ENCODE measurements at places on chromosomes 1 and 21.

GRCh38 chr1:11295905-11296304 is 22.9 kb downstream of the UBIAD1 start:
- no peak for DNase-seq

DNA sequence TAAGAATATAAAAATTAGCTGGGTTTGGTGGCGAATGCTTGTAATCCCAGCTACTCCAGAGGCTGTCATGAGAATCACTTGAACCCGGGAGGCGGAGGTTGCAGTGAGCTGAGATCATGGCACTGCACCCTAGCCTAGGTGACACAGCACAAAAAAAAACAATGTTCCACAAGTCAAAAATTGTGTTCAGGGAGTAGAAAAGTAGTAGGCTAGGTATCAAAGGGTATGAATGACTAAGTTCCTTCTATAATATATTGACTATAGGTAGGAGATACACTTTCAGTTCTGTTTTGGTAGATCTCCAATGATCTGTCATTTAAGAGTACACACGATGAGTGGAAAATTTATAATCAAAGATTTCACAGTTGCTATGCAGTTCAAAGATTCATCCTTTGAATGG is 16.7 kb downstream of the USP48 start:
- no peak for DNase-seq

DNA sequence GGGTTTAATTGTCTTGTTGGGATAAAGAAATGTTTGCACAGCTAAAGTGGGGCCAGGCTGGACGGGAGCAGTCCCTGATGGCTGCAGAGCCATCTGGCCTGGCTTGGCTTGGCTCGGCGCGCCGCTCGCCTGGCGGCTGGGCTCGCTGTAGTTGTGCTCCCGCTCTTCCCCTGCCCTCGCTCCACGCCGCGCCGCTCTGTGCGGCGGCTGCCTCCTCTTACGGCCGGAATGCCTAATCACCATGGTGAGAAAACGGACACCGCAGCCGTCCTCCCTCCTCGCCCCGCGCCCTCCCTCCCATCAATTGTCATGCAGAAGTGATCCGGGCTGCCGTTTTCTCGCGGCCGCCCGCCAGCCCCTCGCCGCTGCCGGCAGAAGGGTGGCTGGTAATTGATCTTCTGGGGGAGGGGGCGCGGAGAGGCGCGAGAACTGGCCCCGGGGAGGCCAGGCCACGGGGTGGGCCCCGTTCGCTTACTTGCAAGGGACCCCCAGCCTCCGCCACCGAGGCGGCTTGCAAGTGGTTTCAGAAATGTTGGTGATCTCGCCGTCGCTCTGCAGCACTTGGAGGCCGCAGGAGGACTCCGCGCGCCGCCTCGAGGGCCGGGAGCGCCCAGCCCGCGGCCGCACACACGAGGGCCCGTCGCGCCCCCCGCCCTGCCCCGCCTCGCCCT is 12.4 kb downstream of the RNF220 start:
- DNase-seq = no peak

- no peak for DNase-seq
Measured at GRCh38 chr1:113793878-113794834, 18.1 kb downstream of the RSBN1 start.

DNA sequence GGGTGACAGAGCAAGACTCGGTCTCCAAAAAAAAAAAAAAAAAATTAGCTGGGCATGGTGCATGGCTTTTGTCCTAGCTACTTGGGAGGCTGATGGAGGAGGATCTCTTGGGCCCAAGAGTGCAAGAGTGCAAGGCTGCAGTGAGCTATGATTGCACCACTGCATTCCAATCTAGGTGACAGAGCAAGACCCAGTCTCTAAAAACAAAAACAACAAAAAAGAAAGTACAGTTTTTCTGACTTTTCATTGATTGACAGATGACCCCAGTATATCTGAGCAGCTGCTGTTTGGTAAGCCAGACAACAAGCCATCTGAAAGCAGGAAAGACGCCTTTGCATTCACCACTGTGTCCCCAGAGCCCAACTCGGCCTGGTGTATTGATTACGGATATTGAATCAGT is 10.9 kb upstream of the DPT start:
- no peak for DNase-seq

DNA sequence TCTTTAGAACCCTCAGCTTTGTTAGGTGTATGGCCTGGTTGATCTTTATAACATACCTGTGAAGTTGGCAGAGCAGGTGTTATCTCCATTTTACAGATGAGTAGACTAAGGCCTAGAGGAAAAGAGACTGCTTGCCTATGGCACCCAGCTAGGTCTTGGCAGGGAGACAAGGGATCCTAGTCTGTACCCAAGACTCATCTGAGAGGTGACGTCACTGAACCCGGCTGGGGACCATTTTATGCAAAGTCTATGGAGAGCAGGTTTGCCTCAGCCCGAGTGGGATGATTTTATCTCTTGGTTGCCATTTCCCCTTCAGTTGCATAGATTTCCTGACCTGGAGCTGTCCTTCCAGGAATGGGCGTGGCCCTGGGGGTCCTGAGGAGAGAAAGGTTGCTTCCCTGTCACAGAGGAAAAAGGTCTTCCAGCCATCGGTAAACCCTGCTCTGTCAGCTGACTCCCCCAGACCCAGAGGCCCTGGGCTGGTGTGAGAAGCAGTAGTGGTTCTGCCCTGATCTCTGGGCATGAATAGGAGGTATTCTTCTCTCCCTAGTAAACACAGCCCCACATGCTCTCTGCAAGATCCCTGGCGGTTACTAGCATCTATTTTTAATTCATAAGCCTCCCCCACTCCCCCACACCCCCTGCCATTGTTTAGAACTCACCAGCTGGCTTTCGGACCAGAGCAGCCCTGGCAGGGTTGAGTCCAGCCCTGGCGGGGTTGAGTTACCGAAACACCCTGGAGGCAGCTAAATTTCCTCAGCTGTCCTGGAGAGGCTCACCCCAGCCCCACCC is 19.6 kb downstream of the TMCC2 start:
- DNase-seq = no peak

GRCh38 chr1:32199717-32200072 is 700 bp upstream of the CCDC28B start:
- DNase-seq = no peak

- DNase-seq = no peak
Measured at GRCh38 chr1:17873007-17873675, 118.0 kb downstream of the ACTL8 start.

- no peak for DNase-seq
Measured at GRCh38 chr1:60073605-60074278, at the start of gene C1orf87. Gene C1orf87, minus strand, starts transcription at chr1:60073770. Its CDS starts 1,127 bp downstream, at chr1:60072643.

- no peak for DNase-seq
Measured at GRCh38 chr1:171772312-171772711, 9.1 kb upstream of the METTL13 start.

- DNase-seq = no peak
Measured at GRCh38 chr1:37704966-37705365, 12.7 kb downstream of the CDCA8 start.

- no peak for DNase-seq
Measured at GRCh38 chr1:45863218-45863617, 59.8 kb downstream of the MAST2 start.

DNA sequence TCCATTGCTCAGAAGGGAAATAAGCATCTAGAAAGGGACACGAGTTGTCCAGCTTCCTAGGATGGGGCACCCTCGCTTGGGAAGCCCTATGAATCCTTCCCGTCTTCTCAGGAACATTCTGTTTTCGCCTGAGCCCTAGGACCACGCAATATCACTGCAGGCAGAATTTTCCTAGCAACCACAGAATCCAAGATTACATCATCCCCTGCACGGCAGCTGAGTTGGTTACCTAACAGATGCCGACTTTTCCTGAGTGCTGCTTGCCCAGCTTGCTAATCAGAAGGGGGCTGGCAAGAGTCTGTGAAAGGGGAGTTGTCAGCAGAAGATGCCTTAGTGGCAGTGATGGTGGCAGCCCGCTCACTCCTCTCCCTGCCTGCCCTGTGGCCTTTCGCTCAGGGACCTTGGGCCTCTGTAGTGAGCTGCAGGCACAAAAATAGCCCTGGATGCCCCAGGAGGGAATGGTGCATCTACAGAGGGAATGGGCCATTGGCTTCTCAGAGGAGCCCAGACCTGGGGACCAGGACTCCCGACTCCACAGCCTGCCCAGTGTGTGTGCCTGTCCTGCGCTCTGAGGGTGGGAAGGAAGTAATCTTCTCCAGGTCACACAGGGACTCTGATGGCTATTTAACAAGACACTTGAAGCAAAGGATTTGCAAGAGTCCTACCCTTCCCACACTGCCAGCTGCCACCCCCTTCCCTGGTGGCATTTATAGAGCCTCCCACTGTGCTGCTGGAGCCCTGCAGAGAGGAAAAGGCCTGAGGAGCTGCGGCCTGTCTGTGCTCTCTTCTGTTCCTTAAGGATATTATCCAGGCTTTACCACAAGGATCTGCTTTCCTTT is 28.9 kb upstream of the CLSTN1 start:
- no peak for DNase-seq

GRCh38 chr1:71498542-71498941 is 417.7 kb upstream of the ZRANB2 start:
- DNase-seq = no peak

DNA sequence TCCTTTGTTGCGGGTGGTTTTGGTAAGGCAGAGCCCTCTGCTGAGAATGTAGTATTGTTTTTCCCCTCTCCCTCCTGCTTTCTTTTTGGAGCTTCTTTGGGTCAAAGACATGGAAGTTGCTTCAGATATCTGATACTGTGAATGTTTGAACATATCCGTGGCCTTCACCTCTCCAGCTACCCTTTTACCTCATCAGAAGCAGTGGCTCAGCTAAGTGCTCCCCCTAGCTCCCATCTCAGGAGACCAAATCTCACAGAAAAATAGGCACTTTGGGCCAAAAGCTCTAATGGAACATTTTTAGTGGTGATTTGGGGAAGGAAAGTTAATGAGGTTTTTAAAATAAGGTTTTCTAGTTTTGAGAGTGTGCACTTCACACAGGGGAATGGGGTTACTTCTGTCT is 6.3 kb downstream of the TMEM200B start:
- no peak for DNase-seq

- DNase-seq = no peak
Measured at GRCh38 chr1:64175639-64176038, 27.8 kb upstream of the UBE2U start.

DNA sequence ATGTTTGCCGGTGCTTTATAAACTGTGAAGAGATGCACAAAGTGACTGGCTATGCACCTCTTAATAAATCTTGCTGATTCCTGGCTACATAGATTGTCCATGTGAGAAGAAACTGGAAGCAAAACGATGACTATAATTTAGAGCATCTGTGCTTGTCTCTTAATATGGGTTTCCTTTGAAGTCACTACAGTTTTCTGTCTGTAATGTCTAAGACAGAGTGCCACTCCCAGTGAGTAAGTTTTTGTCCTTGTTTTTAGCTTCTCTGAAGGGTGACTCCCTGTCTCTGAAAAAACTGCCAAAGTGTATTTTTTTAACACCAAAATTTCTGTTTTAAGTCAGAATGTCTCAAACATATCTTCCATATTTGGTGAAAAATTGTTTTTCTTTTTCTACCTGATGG is 175.1 kb downstream of the FASLG start:
- DNase-seq = no peak

- no peak for DNase-seq
Measured at GRCh38 chr1:86156566-86157455, at the start of gene COL24A1. Gene COL24A1, minus strand, starts transcription at chr1:86156772. Its CDS starts 376 bp downstream, at chr1:86156396.

GRCh38 chr1:239164451-239165180 is 221.8 kb upstream of the CHRM3 start:
- DNase-seq = no peak

DNA sequence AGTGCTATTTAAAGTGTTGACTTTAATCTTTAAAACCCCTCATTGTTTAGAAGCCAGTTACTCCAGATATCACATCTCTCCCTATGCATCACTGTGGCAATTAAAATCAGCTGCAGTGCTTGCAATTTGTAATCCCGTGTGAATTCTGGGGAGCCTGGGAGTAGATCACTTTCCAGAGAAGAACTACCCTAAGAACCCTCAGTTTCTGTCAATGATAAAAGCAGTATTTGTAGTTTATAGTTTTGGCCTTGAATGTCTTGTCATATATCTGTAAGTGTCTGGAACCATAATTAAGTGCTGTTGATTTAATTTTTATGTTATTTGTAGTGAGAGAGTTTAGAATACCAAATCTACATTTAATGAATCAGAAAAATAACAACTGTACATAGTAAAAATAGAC is 5.5 kb upstream of the SPAG17 start:
- no peak for DNase-seq

DNA sequence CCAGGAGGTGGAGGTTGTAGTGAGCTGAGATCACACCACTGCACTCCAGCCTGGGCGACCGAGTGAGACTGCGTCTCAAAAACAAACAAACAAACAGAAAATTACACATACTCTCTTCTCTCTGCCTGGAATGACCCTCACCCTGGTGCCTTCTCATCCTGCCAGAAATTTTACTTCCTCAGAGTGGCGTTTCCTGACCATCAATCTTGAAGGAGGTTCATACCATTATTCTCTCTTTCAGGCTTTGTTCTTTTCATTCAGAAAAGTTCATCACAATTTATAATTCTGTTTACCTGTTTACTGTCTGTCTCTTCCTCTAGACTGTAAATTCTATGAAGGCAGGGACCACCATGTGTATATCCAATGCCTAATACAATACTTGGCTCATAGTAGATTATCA is 79.3 kb downstream of the RPS6KA1 start:
- DNase-seq = no peak

DNA sequence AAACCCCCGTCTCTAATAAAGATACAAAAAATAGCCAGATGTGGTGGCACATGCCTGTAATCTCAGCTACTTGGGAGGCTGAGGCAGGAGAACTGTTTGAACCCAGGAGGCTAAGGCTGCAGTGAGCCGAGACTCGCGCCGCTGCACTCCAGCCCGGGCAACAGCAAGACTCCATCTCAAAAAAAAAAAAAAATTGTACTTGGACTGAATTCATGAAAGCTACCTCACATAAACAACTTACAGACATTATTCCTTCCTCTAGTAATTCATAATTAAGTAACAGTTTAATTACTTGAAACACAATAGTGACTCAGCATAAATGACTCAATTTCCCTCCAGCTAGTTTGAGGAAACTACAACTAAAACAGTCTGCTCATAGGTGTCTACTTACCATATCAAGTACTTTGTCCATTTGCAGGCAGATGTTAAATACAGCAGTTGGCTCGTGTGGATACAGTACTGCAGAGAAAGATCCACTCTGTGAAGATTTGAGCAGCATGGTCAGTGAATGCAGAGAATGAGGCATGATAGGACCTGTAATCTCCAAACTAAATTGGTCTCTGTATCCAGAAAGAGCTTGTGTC is 9.4 kb downstream of the DONSON start:
- no peak for DNase-seq

All from stimulated activated naive CD4-positive, alpha-beta T cell (primary cell).